ENCODE measurements at places on chromosomes 4 and X.

GRCh38 chr4:88523325-88524129 lies at the start of gene PYURF:
TSS of gene PYURF (minus strand) at chr4:88523776. CDS start at chr4:88523700, 76 bp downstream.
- peak; percentile 97 for DNase-seq

DNA sequence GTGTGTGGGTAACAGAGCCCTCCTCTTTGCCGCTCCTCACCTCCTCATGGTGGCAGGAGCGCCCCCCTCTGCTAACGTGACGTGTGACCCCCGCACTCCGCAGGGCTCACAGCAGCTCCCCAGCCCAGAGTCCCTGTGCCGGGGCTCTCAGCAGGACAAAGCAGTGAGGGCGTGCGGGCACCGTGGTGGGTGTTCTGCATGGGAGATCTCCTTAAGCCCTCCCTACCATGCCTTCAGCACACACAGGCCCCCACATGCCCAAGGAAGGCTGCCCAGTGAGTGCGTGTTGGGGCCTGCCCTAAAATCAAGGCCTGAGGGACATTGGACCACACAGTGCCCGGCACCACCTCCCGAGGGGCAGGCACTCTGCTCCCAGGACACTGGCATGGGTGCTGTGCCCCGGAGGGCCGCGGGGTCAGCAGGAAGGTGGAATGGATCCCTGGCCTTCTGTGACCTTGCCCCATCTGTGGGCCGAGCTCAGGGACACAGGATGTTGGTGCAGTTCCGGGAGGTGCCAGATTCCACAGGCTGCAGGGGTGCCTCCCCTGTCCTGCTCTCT lies 10.1 kb downstream of the PSAPL1 start:
- DNase-seq = peak; percentile 9

GRCh38 chr4:142416121-142416520 lies 430.0 kb downstream of the INPP4B start:
- no peak for DNase-seq

GRCh38 chr4:35793045-35793722 lies 451.1 kb downstream of the ARAP2 start:
- no peak for DNase-seq

GRCh38 chr4:54498661-54499111 lies 159.1 kb upstream of the KIT start:
- DNase-seq = no peak

GRCh38 chr4:69713593-69713992 lies 46.8 kb downstream of the SULT1B1 start:
- DNase-seq = no peak

DNA sequence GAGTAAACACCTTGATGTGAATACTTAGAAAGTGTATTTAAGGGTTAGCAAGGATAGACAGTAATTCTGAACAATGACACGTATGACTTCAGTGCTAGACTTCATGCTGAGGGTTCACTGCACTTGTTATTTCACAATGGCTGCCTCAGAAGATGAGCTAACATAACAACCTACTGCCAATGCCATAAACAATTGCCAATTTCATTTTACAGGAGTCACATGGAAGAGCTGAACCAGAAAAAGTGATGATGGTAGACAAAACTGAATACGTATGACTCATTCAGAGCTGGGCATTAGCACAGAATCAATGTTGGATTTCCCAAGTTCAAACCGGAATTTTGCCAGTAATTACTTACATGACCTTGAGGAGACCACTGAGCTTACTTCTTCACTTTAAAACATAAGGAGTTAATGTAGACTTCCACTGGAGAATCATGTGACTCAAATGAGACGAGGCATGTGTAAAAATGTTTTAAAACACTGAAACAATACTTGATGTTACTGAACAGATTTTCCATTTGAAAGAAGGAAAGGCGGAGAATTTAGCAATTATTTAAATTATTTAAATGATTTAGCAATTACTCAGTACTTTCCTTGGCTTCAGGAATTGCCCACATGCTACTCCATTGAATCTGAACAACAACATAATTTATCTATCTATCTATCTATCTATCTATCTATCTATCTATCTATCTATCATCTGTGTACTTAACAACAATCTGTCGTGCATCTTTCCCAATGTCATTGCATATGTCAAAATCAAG lies 868.5 kb upstream of the SLIT2 start:
- DNase-seq = no peak

- DNase-seq = no peak
These were observed 7.2 kb downstream of the TBC1D14 start for GRCh38 chr4:6916587-6917460.

DNA sequence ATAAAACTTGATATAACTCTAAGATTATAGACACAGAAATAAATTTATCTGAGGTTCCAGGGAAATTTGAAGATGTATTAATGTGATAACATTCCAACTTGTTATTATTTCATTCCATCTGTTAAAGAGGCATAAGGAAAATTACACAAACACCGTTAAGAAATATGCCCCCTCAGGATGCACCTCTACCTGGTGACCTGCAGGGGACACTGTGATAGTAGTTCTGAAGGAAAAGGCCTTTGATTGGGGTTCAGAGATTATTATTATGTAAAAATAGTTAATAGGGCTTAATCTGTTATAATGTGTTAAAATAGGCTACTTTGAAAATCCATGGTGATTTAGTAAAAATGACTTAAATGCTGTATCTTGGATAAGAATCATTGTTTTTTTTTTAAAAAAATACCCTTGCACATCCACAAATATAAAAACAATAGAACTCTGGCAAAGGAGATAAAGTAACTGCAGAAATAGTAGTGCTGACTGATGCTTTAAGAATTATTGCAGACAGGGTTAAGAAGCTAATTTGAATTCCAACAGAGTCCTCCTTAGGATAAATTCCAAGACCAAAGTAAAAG lies 6.1 kb upstream of the ABRAXAS1 start:
- no peak for DNase-seq

DNA sequence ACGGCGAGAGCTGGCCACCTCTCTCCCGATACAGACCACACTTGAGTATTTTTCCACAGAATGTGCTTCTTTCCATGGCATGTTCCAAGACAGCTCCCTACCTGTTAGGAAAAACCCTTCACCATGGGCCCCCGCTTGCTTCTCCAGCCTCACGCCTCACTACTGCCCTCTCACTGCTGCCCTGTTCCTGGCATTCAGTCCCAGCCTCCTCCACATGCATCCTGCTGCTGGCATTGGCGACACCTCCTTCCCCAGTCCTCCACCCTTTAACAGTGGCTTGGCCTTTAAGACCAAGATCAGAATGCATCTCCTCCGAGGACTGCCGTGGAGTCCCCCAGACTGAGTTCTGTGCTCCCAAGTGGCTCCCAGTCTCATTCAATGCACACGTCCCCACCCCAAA lies 10.7 kb downstream of the PNMA6F start:
- DNase-seq = no peak

GRCh38 chr4:101813604-101814003 lies 23.1 kb downstream of the BANK1 start:
- DNase-seq = no peak

DNA sequence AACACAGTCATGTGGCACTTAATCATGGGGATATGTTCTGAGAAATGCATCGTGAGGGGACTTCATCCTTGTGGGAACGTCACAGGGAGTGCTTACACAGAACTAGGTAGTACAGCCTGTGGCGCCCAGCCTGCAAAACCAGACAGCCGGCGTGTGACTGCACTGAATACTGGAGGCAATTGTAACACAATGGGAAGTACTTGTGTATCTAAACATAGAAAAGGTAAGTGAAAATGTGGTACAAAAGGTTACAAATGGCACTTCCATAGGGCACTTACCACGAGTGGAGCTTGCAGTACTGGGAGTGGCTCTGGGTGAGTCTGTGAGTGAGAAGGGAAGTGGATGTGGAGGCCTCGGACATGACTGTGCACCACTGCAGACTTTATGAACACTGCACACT lies 5.2 kb downstream of the TLR3 start:
- no peak for DNase-seq

DNA sequence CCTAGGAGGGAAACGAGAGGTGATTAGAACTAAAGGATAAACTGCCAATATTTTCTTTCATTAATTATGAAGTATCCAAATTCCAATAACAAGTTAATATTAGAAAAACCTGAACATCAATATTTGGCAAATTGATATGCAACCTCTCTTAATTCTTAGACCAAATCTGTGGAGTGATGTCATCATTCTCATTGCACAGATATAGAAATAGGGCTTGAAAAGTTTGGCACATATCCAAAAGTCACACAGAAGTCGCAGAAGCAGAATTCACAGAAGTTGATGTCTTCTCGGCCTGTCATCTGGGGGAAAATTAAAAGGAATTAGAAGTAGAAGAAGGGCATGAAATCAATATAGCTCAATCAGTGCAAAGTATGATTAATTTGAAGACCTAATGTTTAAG lies 36.9 kb downstream of the ENPEP start:
- no peak for DNase-seq

DNA sequence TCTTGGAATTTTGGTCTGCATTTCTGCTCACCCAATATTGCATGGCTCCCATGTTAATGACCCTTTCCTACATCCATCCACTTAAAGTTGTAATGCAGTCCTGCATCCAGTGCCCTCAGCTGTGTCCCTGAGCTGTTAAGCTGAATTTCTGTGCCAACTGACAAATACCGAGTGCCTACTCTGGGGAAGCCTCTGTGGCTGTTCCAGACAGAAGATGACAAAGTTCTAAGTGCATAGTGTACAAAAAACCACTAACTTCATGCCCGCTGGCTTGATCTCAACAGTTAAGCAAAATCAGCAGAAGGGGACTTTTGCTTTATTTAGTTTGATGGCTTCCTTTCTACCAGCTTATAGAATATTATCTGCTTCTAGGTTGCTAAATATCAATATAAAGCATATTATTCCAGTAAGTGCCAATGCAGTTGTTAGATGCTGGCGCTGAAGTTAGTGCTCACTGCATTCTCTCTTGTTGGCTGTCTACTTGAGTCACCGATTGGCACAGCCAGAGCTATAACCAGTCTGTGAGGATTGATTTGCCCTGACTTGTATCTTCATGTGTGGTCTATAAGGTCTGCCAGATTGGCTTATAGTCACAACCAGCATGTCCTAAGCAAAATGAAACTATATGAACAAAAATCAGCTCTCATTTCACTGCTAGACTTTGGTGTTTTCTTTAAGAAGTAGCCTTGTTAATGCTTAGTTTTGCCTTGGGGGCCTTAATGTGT lies 98.9 kb downstream of the KLHL8 start:
- no peak for DNase-seq

DNA sequence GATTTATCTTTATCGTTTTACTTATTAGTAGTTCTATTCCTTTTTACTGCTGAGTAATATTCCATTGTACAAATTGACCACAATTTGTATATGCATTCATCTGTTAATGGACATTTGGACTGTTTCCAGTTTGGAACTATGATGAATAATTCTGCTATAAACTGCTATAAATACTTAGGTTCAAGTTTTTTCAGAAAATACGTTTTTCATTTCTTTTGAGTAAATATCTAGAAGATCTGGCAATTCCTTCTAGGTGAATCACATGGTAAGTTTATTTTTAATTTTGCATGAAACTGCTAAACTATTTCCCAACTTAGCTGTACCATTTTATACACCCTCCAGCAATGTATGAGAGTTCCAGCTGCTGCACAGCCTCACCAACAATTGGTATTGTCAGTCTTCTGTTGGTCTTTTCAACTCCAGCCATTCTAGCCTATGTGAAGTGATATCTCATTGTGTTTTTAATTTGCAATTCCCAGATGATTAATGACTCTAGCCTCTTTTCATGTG lies 22.2 kb downstream of the LIN54 start:
- no peak for DNase-seq

GRCh38 chrX:68853665-68854251 lies 24.9 kb downstream of the EFNB1 start:
- no peak for DNase-seq

DNA sequence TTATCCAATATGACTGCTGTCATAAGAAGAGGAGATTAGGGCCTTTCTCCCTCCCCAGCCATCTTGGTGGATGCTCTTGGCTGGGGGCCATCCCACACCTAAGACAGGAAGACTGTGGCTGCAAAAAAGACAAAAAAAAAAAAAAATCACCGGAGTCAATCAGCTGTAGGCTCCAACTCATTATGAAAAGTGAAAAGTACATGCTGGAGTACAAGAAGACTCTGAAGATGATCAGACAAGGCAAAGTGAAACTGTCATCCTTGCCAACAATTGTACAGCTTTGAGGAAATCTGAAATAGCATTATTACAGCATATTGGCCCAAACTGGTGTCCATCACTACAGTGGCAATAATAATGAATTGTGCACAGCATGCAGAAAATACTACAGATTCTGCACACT lies 5.2 kb downstream of the EGFL6 start:
- DNase-seq = no peak

GRCh38 chrX:110317061-110317819 lies 645 bp downstream of the AMMECR1 start:
- DNase-seq = peak; percentile 54

DNA sequence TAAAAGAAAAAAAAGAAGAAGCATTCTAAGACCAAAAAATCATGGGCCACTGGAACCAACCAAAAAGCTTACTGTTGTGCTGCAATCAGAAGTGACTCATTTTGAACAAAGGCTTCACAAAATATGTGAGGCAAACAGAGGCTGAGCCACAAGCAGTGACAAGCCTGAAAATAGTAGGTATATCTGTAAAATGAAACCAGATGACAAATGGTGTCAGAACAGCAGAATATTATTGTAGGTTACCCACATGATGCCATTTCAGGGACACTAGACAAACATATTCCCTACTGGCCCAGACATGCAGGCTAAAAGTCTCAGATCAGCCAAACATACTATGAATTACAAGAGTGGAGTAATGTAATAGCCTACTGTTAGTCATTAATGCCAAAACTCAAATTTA lies 1301.8 kb upstream of the DIAPH2 start:
- no peak for DNase-seq

- no peak for DNase-seq
These were observed 1.7 kb downstream of the DOCK11 start for GRCh38 chrX:118497180-118497818.

- DNase-seq = no peak
These were observed 563.9 kb downstream of the GRXCR1 start for GRCh38 chr4:43456383-43456782.

GRCh38 chr4:155675709-155676429 lies 9.2 kb downstream of the GUCY1A1 start:
- no peak for DNase-seq
